ENCODE measurements at places on chromosomes 3 and 15.

DNA sequence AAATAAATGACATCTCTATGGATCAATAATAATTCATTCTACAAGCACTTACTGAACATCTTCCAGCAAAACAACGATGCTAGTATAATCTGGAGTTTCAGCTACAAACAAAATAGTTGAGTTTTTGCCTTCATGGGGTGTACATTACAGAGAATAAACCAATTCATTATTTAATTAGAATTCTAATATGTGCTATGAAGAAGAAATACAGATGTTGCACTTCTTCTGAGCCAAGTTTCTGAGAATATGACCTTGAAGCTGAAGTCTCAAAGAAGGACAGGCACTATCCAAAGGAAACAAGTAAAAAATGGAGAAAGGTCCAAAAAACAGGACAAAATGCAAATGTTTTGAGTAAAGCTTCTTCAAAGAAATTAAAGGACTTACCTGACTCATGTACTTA is 94.2 kb downstream of the SENP7 start:
- no peak for DNase-seq

GRCh38 chr15:59618406-59618805 is 6.8 kb downstream of the GCNT3 start:
- DNase-seq, result no peak

DNA sequence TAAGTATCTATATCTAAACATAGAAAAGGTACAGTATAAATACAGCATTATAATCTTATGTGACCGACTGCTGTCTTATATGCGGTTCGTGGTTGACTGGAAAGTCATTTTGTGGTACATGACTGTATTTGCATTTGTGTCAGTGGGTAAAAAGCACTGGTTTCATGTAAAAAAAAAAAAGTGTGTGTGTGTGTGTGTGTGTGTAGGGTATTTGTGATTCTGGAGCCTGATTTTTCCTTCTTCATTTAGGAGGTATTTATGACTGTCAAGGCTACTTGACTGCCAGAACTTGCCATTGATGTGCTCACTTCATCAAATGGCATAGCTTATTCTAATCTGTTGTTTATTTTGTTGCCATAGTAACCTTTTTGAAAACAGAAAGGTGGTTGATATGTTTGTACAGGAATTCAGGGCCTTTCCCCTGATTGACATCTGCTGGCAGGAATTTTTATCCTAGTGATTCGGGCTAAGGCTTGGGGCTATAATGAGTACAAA is 63.2 kb downstream of the AKAP13 start:
- DNase-seq, result no peak

DNA sequence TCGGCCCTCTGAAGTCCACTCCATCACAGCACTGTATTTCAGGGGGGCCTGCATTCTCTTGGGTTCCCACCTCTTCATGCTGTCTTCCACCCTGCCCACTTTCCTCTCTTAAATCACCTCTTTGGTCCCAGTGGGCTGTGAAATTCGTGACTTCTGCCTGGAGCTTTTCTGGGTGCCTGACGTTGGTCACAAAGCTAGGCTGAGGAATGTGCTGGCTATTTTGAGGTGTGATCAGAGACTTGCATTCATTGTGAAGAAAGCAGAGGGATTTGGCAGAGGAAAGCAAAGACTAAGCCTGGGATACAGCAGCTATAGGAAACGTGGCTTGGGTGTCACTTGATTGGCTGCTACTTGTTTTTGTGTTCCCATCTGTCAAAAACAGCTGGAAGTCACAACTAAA is 202.5 kb downstream of the SATB1 start:
- DNase-seq, result no peak

DNA sequence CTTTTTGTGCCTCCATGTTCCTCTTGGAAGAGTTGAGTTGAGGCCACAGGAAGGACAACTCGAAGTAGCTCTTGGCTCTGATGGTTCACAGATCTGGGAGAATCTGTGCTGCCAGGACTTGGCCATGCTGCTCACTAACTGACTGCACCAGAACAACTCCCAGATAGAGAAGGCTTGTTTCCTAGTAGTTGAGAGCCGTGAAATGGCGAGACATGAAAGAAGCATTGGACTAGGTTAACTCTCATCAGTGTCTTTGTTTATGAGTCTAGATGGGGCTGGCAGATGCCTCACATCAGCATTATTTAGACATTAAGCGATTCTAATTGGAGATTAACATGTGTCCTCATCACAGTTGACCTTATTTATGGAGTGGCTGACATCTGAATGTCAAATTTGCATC is 92.9 kb upstream of the AGBL1 start:
- no peak for DNase-seq

- DNase-seq, result no peak
Measured at GRCh38 chr3:40803311-40803710, 278.6 kb downstream of the ZNF621 start.

GRCh38 chr3:188432802-188433520 is 279.0 kb downstream of the LPP start:
- DNase-seq, result no peak

DNA sequence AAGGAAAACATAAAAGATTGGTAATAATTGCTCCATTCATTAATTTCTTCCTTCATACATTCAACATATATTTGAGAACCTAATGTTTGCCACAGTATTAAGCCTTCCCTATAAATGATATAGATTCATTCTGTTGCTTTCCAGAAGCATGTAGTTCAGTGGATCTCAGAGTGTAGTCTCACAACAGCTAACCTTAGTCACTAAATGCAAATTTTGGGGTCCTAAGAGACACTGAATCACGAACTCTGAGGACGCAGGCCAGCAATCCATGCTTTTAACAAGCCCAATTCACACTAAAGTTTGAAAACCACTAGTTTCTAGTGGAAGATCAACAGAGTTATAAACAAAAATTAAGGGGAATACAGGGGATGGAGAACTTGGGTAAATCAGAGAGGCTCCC is 7.2 kb upstream of the AQR start:
- DNase-seq, result no peak
